Effector memory CD8-positive, alpha-beta T cell (primary cell): ENCODE measurements at places on chromosomes 3 and 15.
A peak's percentile ranks its signal among the peaks of the same experiment; 100 is the strongest.

GRCh38 chr3:88767746-88768145, 339.7 kb upstream of the EPHA3 start:
- no peak overlapping the region for H3K27ac ChIP-seq
- no peak overlapping the region for H3K4me3 ChIP-seq
- no peak for DNase-seq
- no peaks in the 10 kb centered on the region for H3K36me3 ChIP-seq
- H3K4me1 ChIP-seq: no peaks in the 10 kb centered on the region
- H3K27me3 ChIP-seq: no peaks in the 10 kb centered on the region

DNA sequence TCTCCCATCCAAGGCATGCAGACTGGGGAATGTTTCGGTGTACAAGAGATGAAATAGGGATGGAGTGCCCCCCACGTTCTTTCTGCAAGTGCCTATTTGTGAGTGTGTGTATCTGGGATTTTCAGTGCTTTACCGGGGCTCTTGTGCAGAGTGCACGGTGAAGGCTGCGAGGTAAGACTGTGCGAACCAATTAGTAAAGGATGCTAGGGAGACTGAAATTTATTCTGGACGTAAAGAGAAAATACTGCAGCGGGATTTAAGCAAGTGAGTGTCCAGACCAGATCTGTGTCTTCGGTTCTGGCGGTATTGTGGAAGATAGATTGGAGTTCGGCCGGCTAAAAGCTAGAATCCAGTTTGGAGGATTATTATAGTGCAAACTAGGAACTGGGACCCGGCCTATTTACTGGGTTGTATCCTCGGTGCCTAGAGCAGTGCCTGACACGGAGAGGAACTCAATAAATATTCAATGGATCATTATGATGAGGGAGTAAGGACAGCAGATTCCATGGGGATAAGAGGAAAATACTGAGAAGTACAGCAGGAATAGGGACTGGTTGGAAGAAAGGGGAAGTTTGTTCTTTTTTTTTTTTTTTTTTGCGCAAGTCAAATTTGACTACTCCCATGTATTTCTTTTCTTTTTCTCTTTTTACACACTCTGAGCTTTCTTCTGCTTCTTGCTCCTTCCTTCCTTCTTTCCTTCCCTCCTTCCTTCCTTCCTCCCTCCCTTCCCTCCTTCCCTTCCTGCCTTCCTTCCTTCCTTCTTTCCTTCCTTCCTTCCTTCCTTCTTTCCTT, 580 bp upstream of the MAGEF1 start:
- peak overlapping the region; percentile 55 for H3K27ac ChIP-seq
- H3K27me3 ChIP-seq: no peaks in the 10 kb centered on the region
- H3K4me1 ChIP-seq: peaks cover 24% of the 10 kb centered on the region
- peak overlapping the region; percentile 76 for H3K4me3 ChIP-seq

- no peaks in the 10 kb centered on the region for H3K4me1 ChIP-seq
- no peaks in the 10 kb centered on the region for H3K36me3 ChIP-seq
- H3K4me3 ChIP-seq: no peak overlapping the region
- DNase-seq: no peak
Observed at GRCh38 chr3:133007601-133008000, 30.6 kb upstream of the TMEM108 start.

DNA sequence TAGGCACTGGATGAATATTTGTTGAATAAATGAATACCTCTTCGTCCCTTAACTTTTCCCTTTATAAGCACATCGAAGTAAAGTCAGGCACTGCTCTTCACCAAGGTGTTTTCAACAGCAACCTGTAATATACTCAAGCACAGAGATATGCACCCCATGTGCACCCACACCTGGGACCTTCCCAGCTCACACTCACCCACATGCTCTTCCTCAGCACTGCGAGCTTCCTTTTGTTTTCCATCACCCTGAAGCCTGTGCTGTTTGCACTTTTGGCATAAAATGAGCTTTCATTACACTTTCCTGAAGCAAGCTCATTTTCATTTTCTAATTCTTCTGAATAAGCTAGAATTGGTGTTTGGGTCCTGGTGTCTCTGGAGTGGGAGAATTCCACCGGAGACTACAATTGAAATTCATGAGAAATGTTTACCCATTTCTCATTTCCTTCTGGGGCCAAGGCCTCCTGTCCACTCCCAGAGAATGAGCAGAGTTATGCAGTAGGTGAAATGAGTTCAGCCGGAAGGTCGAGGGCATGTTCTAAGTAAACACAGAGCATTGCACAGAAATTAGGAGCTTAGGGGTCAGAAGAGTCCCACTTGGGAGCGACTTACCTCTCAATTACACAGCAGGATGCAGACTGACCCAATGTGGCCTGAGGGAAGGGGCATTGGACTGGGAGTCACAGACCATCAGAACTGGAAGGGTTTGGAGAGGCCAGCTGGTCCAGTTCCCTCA, 15.0 kb downstream of the MASP1 start:
- H3K4me3 ChIP-seq: no peak overlapping the region
- no peaks in the 10 kb centered on the region for H3K4me1 ChIP-seq
- H3K36me3 ChIP-seq: no peaks in the 10 kb centered on the region
- no peak overlapping the region for H3K27ac ChIP-seq
- DNase-seq: no peak

DNA sequence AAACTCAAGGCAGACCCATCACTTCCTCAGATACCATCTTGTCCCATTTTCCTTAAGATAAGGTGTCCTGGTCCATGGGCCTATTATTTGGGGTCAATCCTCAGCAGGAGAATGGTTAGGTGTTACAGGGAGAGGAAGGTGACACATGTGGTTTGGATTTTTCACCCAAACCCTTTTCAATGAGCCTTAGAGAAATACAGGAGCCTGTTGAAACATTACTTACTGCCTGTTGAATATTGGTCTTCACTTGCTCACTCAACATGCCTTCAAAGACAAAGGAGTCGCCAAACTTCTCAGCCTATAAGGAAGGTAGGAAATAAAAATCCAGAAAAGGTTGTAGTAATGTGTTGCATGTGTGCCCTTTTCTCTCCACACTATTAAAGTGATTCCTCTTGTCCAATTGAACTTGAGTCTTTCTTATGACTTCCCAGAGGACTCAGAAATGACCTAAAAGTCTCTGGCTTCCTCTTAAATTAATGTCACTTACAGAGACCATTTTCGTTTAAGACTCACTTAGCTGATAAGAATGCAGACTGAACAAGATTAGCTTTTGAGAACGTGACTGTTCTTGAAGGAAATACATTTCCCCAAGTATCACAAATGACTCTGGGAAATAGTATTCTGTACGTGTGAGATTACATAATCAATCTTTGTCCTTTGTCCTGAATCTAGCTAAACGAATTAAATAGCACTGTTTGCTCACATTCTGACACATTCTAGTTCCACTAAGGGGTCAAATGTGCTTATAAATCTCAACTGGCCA, 17.8 kb downstream of the SUMF1 start:
- peaks cover 23% of the 10 kb centered on the region for H3K36me3 ChIP-seq
- H3K4me3 ChIP-seq: no peak overlapping the region
- H3K27ac ChIP-seq: no peak overlapping the region
- no peaks in the 10 kb centered on the region for H3K27me3 ChIP-seq

DNA sequence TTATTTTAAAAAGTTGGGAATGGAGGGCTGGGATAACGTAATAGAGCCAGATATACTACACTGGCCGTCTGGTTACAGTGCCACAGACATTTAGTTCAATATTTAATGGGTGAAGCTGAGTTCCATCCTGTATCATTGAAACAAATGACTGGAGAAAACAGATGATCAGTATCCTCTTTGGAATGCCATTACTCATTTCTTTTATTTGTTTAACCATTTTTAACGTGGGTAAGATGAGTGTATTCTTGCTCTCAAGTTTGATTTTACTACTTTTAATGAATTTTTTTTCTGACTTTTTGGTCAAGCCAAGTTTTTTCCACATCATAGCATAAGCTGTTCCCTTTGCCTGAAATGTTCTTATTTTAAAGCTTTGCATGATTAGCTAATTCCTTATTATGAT, 53.9 kb upstream of the GRM7 start:
- H3K4me3 ChIP-seq: no peak overlapping the region
- no peak overlapping the region for H3K27ac ChIP-seq
- no peaks in the 10 kb centered on the region for H3K27me3 ChIP-seq
- no peaks in the 10 kb centered on the region for H3K4me1 ChIP-seq
- no peak for DNase-seq
- no peaks in the 10 kb centered on the region for H3K36me3 ChIP-seq

DNA sequence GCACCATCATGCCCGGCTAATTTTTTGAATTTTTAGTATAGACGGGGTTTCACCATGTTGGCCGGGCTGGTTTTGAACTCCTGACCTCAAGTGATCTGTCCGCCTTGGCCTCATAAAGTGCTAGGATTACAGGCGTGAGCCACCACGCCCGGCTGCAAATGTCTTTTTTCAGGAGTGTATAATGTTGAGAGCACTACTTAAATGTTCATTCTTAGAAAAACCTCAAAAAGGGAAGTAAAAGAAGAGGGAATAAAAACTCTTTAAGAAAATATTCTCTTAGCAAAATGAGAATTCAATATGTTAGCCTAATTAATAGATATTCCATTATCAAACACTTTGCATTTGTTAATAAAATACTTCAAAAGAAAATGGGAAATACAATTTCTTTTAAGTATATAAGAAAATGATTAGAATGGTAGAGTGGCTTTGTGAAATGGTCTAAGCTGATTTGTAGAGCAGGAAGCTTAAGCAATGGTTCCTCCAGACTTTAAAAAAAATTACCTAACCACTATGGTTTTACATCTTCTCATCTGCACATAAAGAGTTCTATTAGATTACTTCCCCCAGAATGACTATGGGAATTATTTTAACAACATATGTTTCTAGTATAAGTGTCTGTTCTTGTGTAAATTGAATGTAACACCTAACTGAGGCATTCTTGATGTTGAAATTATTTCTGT, 226.7 kb upstream of the ALCAM start:
- H3K36me3 ChIP-seq: no peaks in the 10 kb centered on the region
- no peaks in the 10 kb centered on the region for H3K27me3 ChIP-seq
- no peak overlapping the region for H3K27ac ChIP-seq
- H3K4me1 ChIP-seq: no peaks in the 10 kb centered on the region

DNA sequence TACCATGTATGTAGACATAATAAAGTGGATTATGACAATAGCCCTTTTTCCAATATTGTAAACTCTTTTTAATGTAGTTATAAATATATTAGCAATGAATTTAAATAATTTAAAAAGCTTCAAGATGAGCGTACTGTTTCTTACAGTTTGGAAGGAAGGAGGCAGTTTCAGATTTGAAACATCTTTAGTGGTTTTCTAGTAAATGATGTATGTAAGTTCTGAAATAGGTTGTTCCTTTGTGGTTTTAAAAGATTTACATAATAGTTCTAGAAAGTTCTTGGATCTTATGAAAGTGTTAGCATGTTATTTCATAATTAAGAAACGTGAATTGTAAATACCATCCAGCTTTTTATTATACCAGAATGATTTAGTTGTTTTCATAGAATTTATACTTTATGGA, 16.0 kb downstream of the DNAJC19 start:
- peaks cover 50% of the 10 kb centered on the region for H3K36me3 ChIP-seq
- H3K27ac ChIP-seq: no peak overlapping the region
- no peak overlapping the region for H3K4me3 ChIP-seq
- H3K4me1 ChIP-seq: no peaks in the 10 kb centered on the region
- DNase-seq: no peak
- H3K27me3 ChIP-seq: no peaks in the 10 kb centered on the region

DNA sequence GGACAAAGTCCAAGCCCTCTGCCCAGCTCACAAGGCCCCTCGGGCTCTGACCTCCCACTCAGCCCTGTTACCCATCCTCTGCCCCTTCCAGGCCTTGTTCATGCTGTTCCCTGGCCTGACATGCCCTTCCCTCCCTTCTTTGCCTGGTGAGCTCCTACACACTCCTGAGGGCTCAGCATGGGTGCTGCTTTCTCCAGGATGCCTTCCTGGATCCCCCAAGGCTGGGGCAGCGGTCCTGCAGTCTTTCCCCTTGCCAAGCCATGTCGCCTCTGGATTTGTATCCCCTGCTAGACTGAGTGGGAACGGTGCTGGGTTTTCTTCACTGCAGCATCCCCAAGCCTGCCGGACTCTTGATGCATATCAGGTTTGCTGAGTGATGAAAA, 35.9 kb downstream of the FAM3D start:
- no peak overlapping the region for H3K27ac ChIP-seq
- H3K27me3 ChIP-seq: peaks cover 25% of the 10 kb centered on the region
- no peak for DNase-seq
- no peak overlapping the region for H3K4me3 ChIP-seq
- H3K4me1 ChIP-seq: peaks cover 3% of the 10 kb centered on the region

DNA sequence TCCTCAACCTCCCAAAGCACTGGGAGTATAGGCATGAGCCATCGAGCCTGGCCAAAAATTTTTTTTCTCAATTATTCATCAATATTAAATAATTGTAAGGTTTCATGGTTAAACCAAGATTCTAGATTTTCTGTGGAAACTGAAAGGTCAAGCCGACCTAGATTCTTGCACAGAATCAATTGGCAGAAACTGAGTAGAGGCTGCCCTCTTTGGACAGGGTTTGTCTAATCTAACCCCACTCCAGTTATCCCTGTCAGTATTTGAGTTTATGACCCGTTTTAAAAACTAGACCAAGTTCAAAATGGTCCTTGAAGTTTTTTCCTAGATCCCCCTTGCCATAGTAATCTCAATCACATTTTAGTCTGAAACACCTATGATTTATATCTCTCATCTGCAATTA, 8.6 kb upstream of the ADAM10 start:
- no peaks in the 10 kb centered on the region for H3K36me3 ChIP-seq
- no peaks in the 10 kb centered on the region for H3K4me1 ChIP-seq
- DNase-seq: no peak
- H3K27me3 ChIP-seq: no peaks in the 10 kb centered on the region
- no peak overlapping the region for H3K27ac ChIP-seq

GRCh38 chr3:36786921-36787890, 22.9 kb upstream of the DCLK3 start:
- no peak overlapping the region for H3K4me3 ChIP-seq
- no peak overlapping the region for H3K27ac ChIP-seq
- DNase-seq: no peak
- no peaks in the 10 kb centered on the region for H3K36me3 ChIP-seq

GRCh38 chr15:96495386-96495785, 164.9 kb downstream of the NR2F2 start:
- H3K27me3 ChIP-seq: peaks cover 26% of the 10 kb centered on the region
- no peak for DNase-seq

- DNase-seq: no peak
- H3K4me3 ChIP-seq: no peak overlapping the region
- H3K4me1 ChIP-seq: no peaks in the 10 kb centered on the region
- H3K27ac ChIP-seq: no peak overlapping the region
- H3K27me3 ChIP-seq: peaks cover 33% of the 10 kb centered on the region
Observed at GRCh38 chr3:14913926-14914778, 33.2 kb upstream of the NR2C2 start.

DNA sequence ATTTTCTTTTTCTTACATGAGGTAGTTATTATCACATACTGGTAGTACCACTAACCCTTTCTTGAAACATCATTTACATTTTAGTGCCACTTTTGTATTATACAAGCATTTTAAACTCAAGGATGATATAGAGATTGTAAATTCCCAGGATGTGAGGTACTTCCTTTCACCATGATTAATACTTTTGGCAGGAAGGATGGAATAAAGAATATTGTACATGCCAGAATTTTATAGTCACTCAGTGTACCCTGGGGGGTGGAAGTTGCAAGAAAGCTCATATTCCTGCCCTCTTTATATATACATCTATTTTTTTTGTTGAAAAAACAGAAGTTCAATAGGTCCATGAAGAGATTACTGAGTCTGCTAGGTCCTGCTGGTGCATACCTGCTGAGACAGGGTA, 141.0 kb upstream of the PLSCR5 start:
- H3K27ac ChIP-seq: no peak overlapping the region
- DNase-seq: no peak
- H3K27me3 ChIP-seq: no peaks in the 10 kb centered on the region
- no peaks in the 10 kb centered on the region for H3K4me1 ChIP-seq
- H3K4me3 ChIP-seq: no peak overlapping the region
